ENCODE measurements at places on chromosomes 7 and 10.

- DNase-seq = no peak
Measured at GRCh38 chr10:24674892-24675632, 48.6 kb downstream of the ARHGAP21 start.

DNA sequence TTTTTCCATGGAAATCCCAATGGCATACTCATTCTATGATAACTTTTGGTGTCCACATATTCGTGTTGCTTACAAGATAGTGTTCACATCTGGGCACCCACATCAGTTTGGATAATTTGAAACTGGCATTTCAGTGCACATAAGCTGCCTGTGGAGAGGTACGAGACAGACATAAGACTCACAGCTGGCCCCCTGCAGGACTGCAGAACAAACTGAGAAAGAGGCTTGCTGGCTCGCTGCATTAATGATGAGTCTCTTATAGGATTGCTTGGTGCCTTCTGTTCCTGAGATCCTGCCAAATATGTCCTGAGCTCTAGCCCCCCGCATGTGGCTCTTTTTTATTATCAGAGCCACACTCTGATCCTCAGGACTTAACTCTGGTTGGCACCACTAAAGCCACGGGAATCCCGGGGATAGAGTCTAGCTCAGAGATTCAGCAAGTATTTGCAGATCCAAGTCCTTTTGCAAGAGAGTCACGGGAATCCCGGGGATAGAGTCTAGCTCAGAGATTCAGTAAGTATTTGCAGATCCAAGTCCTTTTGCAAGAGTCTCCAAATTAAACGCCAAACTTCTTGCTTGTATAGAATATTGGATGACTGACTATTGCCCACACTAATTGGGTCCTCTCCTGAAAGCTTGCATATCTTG lies 34.0 kb upstream of the JCAD start:
- no peak for DNase-seq

DNA sequence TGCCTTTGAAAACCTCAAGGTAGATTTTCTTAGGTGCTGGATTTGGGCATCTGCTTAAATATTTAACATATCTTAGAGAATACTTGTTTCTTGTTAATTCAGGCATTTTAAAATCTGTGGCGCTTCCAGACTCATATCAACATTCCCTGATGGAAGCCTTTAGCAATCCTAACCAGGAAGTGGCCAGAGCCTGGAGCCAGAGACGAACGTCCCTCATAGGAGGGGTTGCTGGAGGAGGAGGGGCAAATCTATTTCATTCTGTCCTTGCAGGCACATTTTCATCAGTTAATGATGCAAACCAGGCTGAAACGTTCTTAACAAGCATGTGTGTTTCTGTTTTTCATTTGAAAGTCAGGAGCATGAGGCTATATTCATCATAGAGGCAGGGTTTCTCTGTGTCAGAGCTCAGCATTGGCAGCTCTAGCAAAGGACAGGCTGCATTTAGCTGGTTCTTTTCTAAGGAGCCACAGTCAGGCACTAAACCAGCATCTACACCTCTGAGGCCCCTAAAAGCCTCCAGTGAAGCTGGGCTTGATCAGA lies 17.8 kb upstream of the IFIT2 start:
- DNase-seq = no peak

GRCh38 chr7:49638166-49638565 lies 135.3 kb upstream of the VWC2 start:
- no peak for DNase-seq

Measured in NCI-H2107 (cell line).